Right atrium auricular region (tissue), 2 donors: ENCODE measurements at places on chromosomes 16 and 17. TPM values are rescaled to one million over a fixed set of nuclear protein-coding genes. Genes with fewer than 3 reads are reported as not detected.

Gene SRL
- total RNA-seq: 295 TPM

Gene RNF157
- total RNA-seq: 13.0 TPM

Gene CETP
- total RNA-seq: not detected

Gene HOXB8
- not detected for total RNA-seq

Gene IL34
- 2.2 TPM for total RNA-seq

Gene SLC12A3
- not detected for total RNA-seq

GRCh38 chr17:50626037-50626574 is 8.6 kb upstream of the ABCC3 start:
- no peaks in the 10 kb centered on the region for H3K36me3 ChIP-seq
- H3K4me3 ChIP-seq: no peak overlapping the region

DNA sequence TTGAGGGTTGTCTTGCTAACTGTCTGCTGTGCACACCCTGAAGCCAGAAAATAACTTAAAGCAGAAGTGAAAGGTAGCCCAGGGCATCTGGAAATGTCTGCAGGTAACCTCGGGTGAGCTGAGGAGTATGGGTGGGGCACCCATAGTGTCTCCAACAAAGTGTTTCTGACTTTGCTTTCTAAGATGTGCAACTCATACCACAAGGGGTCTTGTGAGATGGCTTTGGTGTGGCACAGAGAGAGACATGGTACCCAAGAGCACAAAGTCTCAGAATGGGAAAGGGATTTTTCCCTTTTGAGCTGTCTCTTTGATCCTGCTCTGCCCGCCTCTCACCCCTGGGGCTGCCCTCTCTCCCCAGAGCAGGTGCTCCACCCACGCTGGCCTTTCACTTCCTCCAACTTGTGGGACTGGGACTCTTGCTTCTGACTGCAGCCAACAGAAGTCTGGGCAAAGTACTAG is 6.9 kb downstream of the CHD9 start:
- no peaks in the 10 kb centered on the region for H3K27me3 ChIP-seq
- H3K4me1 ChIP-seq: peaks cover 43% of the 10 kb centered on the region
- H3K27ac ChIP-seq: peak overlapping the region; percentile 33
- H3K4me3 ChIP-seq: no peak overlapping the region

DNA sequence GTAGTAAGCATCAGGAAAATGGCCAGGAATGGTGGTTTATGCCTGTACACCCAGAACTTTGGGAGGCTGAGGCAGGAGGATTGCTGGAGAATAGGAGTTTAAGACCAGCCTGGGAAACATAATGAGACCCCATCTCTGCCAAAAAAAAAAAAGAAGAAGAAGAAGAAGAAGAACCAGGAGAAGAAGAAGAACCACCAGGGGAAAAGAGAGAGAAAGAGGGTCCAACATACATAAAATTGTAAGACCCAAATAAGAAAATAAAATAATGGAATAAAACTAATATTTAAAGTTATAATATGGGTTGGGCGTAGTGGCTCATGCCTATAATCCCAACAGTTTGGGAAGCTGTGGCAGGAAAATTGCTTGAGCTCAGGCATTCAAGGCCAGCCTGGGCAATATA is 408.4 kb downstream of the ZFHX3 start:
- DNase-seq: no peak
- no peaks in the 10 kb centered on the region for H3K27me3 ChIP-seq

DNA sequence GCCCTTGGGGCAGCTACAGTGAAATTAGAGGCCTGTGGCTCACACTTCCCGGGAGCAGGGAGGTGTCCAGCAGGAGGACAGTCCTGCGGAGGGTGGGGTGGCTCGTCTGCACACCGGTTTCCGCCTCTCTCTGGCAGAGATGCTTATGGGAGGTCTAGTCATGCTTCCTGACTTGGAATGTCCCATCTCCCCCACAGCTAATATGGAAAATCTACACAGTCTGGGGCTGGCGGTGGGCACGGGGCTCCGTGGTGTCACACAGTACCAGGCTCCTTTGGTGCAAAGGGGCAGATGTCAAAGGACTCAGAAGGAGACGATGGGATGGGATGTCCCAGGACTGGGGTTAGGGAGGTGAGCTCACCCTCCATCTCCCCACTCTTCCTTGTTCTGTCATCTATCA is 44.1 kb upstream of the DOC2B start:
- H3K36me3 ChIP-seq: no peaks in the 10 kb centered on the region
- no peak for DNase-seq
- H3K27ac ChIP-seq: no peak overlapping the region
- no peak overlapping the region for H3K4me3 ChIP-seq
- no peaks in the 10 kb centered on the region for H3K27me3 ChIP-seq

DNA sequence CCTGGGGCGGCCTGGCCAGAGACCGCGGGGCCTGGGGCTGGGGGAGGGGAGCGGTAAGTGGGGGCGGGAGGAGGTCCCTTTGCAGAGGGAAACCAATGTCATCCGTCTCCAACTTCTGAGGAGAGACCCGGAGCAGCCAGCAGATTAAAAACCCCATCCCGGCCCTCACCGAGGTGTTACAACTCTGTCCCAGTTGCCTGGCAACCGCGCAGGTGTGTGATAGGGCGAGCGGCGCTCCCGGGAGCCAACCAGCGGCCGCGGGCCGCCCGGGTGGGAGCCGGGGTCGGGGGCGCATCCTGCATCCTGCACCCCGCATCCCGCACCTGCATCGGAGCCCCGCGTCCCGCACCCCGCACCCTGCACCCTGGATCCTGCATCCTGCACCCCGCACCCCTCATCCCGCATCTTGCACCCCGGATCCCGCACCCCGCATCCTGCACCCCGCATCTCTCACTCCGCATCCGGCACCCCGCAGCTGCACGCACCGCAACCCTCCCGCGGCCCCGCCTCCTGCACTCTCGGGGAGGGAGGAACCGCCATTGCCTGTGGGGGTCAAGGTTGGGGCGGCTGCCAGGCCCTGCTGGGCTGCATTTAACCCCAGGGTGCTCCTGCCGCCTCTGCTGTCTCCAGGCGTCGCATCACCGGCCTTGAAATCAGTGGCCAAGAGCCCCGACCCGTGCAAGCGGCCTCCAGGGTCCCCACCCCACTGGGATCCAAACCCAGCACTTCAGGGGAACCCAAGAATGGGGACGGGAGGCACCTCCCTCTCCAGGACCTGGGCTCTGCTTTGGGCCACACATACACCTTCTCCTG is 47.3 kb downstream of the RTN4RL1 start:
- peak overlapping the region; percentile 35 for H3K4me3 ChIP-seq
- no peaks in the 10 kb centered on the region for H3K27me3 ChIP-seq
- H3K4me1 ChIP-seq: no peaks in the 10 kb centered on the region
- no peaks in the 10 kb centered on the region for H3K36me3 ChIP-seq
- H3K27ac ChIP-seq: peak overlapping the region; percentile 31

DNA sequence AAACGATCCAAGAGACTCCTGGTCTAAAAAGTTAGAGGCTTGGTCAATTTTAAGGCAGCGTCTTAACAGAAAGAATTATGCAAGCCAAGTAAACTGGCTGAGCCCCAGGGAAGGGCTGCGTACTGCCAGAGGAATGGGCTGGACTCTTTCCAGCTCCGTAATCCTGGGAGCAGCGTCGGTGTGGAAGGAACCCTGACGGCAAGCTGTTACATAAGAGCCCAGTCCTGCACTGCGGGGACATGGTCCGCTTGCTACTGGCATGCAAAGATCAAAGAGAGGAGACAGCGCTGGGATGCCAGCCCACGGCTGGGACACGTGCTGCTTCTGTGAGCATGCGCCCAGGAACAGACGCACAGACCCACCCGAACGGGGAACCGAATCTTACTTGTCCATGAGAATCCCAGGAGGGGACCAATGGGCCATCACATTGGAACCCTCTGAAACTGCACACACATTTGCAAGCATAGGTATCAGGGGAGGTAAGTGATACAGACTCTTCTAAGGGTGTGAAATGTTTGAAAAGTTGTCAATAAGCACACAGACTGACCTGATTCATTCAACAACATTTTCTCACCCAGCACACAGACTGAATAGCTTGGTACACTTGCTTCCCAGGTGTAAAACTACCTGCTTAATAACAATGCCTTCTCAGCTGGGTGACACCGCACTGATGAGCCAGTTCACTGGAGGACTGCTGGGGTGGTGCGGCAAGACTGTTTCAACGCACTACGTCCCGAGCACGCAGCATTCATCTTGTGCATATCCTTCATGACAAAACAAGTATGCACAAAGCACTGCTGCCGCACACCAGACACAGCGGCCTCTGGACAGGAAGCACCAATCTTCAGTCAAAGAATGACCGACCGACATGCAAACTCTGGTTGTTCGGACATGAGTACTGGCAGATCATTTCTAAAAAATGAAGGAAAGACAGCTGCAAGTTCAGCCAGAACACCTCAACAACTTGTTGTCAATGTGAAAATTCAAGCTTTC is 94.9 kb downstream of the ANKRD11 start:
- no peaks in the 10 kb centered on the region for H3K36me3 ChIP-seq
- no peak overlapping the region for H3K4me3 ChIP-seq
- DNase-seq: peak; percentile 96
- H3K27me3 ChIP-seq: no peaks in the 10 kb centered on the region
- peaks cover 42% of the 10 kb centered on the region for H3K4me1 ChIP-seq

GRCh38 chr16:86222547-86222946 is 287.8 kb upstream of the FOXF1 start:
- no peak overlapping the region for H3K27ac ChIP-seq
- H3K4me3 ChIP-seq: no peak overlapping the region
- no peaks in the 10 kb centered on the region for H3K4me1 ChIP-seq
- no peaks in the 10 kb centered on the region for H3K27me3 ChIP-seq
- no peak for DNase-seq
- H3K36me3 ChIP-seq: no peaks in the 10 kb centered on the region

DNA sequence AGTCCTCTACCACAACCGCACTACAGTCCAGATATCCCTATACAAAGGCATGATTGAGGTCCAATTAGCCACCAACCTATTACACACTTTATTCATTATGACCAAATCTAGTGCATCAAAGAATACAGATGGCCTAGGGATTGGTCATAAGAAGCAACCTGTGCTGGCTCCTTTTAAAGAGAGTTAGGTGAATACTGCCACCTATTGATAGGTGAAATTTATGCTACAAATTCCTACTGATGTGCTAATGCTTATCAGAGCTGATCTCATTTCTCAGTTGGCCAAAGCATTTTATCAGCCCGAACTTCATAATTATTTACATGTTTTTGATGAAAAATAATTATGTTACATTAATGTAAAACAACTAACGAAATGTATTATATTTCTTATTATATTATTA is 166.3 kb downstream of the ANKFN1 start:
- no peak overlapping the region for H3K4me3 ChIP-seq
- H3K36me3 ChIP-seq: no peaks in the 10 kb centered on the region
- H3K27ac ChIP-seq: no peak overlapping the region

GRCh38 chr17:46092991-46093390 is 93.9 kb downstream of the STH start:
- no peak overlapping the region for H3K4me3 ChIP-seq
- H3K27ac ChIP-seq: no peak overlapping the region
- H3K36me3 ChIP-seq: peaks cover 8% of the 10 kb centered on the region
- no peak for DNase-seq
- H3K4me1 ChIP-seq: no peaks in the 10 kb centered on the region

- no peaks in the 10 kb centered on the region for H3K27me3 ChIP-seq
- no peak overlapping the region for H3K4me3 ChIP-seq
- H3K4me1 ChIP-seq: peaks cover 17% of the 10 kb centered on the region
- DNase-seq: no peak
- no peak overlapping the region for H3K27ac ChIP-seq
Measured at GRCh38 chr17:82608816-82609215, 39.4 kb downstream of the WDR45B start.

DNA sequence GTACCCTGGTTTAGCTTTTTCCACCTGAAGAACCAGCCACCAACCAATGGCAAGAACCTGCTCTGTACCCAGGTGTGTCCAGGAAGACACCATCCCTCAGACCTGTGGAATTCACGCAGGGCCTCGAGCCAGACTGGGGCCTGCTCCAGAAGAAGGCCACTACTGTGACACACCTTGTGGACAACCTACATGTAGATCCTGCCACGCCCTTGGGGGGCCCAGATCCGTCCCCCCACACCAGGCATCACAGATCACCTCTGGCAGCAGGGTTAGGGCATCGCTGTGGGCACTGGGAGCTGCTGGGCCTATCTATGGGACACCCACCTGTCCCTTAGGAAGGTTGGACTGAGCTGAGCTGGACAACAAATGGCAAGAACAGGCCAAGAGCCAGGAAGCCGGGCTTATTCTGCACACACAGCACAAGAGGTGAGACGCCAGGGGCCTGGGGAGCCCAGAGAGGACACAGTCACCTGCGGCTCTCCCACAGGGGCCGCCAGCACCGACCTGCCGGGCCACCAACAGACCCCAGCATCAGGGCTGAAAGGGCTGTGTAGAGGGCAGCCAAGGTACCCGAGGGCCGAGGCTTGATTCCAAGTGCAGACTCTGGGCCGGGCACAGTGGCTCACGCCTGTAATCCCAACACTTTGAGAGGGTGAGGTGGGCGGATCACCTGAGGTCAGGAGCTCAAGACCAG is 7.7 kb downstream of the FAAP100 start:
- no peak overlapping the region for H3K27ac ChIP-seq
- peaks cover 78% of the 10 kb centered on the region for H3K36me3 ChIP-seq
- no peaks in the 10 kb centered on the region for H3K27me3 ChIP-seq
- no peak for DNase-seq
- no peak overlapping the region for H3K4me3 ChIP-seq

- H3K27ac ChIP-seq: no peak overlapping the region
- no peak overlapping the region for H3K4me3 ChIP-seq
- no peaks in the 10 kb centered on the region for H3K36me3 ChIP-seq
Measured at GRCh38 chr16:82917886-82918595, 291.3 kb downstream of the CDH13 start.

DNA sequence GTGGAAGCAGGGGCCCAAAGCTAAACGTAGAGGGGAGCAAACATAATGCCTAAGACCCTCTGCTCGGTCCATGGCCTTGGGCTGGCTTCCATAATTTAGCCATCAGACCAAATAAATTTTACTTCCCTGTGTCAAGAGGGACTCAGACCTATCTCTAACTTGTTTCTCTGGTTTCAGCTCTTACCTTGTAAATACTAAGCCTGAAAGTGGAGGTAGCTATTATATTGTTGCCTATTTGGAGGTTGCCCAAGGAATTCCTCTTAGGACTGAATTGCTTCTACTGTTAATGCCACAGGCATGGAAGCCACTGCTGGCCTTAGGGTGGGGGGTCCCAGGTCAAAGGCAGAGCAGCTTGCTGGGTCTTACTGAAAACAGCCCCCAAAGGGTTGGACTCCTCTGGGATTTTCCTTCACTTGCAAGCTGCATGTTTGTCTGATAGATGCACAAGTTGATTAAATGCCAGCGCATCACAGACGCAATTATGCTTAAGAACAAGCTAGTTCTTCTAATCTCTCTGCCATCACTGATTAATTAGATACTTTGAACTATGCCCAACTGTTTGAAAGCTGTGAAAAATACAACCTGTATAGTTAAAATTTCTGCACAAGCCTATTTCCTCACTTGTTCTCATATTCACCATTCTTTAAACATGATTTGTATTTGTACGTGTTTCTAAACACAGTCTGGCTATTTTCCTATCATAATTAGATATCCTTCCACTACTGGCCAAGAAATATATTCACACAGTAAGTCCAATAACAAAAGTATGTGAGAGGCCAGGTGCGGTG is 67.9 kb upstream of the HAS3 start:
- no peak for DNase-seq
- no peak overlapping the region for H3K4me3 ChIP-seq
- peaks cover 22% of the 10 kb centered on the region for H3K36me3 ChIP-seq
- H3K27me3 ChIP-seq: no peaks in the 10 kb centered on the region
- H3K4me1 ChIP-seq: no peaks in the 10 kb centered on the region
